Activated T-helper 1 cell treated with anti-CD3 and anti-CD28 coated beads, Interleukin-12 subunit alpha, Interleukin-12 subunit beta, Interleukin-2, Interleukin-4 antibody, amounts not matched to agents 30 ng/mL and 10 ng/mL and 1 ng/mL, durations not matched to agents 14 hours and 24 hours and 36 hours (primary cell): ENCODE measurements at places on chromosomes 3 and 15. TPM values are rescaled to one million over a fixed set of nuclear protein-coding genes. Genes with fewer than 3 reads are reported as not detected.

DNA sequence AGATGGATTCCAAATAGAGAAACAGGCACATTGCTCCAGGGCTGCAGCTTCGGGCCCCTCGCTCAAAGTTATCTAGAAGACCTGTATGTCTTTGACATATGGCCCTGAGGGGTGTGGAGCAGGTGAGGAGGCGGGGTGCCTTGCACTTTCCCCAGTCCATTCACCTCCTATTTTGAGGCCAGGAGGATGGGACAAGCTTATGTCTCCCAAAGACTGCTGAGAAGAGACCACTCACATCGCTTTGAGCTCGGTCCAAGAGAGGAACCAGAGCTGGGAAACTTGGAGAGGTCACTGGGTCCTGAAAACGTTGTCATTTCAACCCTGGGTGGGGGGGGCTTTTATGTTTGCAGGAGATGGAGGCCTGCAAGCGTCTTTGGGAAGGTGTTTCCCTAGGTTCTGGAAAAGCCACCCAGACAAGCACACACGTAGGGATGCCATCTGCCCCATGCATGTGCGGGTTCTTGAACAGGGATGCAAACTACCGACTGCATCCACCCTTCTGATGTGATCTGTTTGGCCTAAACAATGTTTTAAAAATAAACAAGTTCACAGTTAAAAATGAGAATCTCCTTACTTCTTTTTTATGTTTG lies 33.7 kb upstream of the SYNM start:
- no peaks in the 10 kb centered on the region for H3K36me3 ChIP-seq
- H3K4me3 ChIP-seq = no peak overlapping the region
- H3K27me3 ChIP-seq = peaks cover 10% of the 10 kb centered on the region
- no peak overlapping the region for H3K27ac ChIP-seq
- H3K4me1 ChIP-seq = peaks cover under 1% of the 10 kb centered on the region

DNA sequence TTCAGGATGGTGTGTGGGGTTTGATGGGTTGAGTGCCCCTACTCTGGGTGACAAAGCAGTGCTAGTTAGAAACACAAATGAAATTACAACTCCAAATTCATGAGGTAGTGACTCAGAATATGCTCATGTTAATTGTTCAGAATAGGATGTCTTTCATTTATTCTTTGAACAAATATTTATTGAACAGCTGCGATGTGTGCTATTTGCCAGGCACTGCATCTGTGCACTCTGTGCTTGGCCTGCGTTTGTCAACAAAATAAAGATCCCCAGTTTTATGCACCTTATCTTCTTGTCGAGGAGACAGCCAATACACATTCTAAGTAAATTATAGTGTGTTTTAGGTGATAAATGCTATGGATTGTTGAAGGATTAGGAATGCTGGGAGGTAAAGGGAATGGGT lies 27.3 kb downstream of the MED12L start:
- H3K27ac ChIP-seq = no peak overlapping the region
- no peaks in the 10 kb centered on the region for H3K4me1 ChIP-seq
- DNase-seq = no peak

- DNase-seq = no peak
- H3K36me3 ChIP-seq = no peaks in the 10 kb centered on the region
- no peaks in the 10 kb centered on the region for H3K4me1 ChIP-seq
- H3K27me3 ChIP-seq = peaks cover 2% of the 10 kb centered on the region
- H3K4me3 ChIP-seq = no peak overlapping the region
Observed at GRCh38 chr3:42438193-42438592, 27.8 kb upstream of the LYZL4 start.

DNA sequence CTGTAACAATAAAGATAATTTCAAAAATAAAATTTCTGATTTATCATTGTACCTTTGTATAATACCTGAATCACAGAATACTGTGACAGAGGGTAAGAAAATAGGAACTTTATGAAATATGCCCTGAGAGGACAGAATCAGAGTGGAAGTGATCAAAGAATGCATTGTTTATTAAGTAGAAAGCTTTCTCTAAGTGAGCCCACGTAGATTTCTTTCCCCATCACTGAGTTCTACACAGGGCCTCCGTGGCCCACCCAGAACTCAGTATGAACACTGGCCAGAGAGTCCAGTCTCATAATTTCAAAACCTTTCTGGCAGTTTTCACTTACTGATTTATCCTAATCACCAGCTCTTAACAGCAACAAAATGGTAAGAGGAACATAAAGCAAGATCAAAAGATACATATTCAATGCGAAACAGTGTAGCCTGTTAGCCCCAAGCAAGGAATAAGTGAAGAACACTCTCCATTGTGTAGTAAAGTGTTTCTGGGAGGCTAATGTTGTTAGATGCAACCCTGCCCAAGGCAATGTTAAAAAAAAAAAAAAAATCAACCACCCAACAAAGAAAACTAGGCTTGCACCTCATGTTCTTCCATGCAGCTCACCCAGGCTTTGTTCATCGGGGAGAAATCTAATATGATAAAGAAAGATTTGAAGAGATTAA lies 341.3 kb downstream of the LSAMP start:
- no peak for DNase-seq
- no peak overlapping the region for H3K27ac ChIP-seq
- H3K4me1 ChIP-seq = no peaks in the 10 kb centered on the region
- H3K27me3 ChIP-seq = no peaks in the 10 kb centered on the region
- H3K4me3 ChIP-seq = no peak overlapping the region

DCUN1D1 gene
- total RNA-seq = 63.2 and 67.2 TPM in 2 replicates
